ENCODE measurements at places on chromosomes 4 and X.

- DNase-seq, result no peak
These were observed 176.7 kb downstream of the SHROOM3 start for GRCh38 chr4:76611616-76612207.

GRCh38 chr4:109390115-109390768, 43.4 kb upstream of the SEC24B start:
- DNase-seq, result no peak

GRCh38 chr4:186307916-186308315, 41.9 kb downstream of the F11 start:
- no peak for DNase-seq

- no peak for DNase-seq
These were observed 22.2 kb downstream of the CCDC149 start for GRCh38 chr4:24890561-24891126.

DNA sequence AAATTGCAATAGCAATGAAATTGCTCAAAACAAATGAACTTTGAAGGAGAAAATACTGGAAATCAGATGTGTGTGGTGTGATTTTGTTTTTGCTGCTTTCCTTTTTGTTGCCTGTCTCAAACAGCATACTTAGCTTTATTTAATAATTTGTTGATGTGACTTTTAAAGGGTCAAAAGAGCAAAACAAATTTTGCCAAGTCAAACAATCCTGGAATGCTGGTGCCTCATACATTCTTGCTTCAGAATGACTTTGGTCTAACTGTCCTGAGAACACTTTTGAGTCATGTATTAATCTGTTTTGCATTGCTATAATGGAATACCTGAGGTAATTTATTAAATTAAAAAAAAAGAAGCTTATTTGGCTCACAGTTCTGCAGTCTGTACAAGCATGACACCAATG, 3.4 kb downstream of the PF4V1 start:
- no peak for DNase-seq

All from stimulated activated CD4-positive, alpha-beta T cell treated with anti-CD3 and anti-CD28 coated beads, Interleukin-15, amount 100 ng/mL, for 1 hour (primary cell).